ENCODE measurements at places on chromosomes 3 and 15.

DNA sequence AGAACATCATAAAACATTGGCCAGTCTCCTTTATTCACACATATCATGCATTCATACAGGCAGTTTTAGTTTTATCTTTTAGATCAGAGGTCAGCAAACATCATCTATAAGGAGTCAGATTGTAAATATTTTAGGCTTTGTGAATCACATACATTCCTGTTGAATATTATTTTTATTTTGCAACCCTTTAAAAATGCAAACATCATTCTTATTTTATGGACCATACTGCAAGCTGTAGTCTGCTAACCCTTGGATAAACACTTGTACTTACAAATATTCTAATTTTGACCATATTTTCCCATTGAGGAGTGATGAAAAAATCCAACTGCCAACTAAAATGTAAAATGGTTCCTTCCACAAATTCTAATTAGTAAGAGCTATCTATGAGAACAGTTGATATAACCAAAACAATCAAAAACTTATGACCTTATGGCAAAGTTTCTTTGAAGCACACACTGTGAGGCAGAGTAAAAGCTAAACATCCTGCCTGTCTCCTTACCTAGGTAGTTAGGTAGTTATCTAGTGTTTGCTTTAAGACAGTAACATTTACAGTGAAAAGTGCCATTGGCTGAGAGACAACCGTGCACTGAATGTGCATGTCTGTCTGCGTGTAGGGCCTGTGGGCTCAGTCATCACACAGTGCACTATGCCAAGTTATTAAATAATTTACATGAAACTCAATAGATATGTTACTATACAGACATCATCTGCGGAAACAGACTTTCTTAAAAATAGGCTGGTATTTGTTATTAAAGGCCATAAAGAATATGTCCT lies 57.7 kb downstream of the PIK3R4 start:
- no peak for DNase-seq

GRCh38 chr3:158727206-158728060 lies 4.8 kb downstream of the RARRES1 start:
- no peak for DNase-seq

DNA sequence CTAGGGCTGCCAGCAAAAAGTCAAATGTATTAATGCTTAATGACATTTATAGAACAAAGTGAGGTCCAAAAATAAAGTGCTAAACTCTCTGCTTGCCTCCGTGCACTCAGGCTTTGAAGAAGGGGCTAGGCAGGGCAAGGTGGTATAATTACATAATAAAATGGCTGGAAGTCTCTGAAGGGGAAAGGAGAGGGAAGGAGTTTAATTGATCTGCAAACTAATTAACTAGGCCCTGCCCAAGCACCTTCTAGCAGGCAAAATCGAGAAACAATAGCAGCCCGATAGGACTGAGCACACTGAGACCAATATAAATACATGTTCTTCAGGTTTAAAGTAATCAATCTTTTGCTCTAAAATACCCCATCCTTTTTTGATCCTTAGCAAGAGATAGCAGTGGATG lies 13.0 kb downstream of the DIS3L start:
- no peak for DNase-seq

DNA sequence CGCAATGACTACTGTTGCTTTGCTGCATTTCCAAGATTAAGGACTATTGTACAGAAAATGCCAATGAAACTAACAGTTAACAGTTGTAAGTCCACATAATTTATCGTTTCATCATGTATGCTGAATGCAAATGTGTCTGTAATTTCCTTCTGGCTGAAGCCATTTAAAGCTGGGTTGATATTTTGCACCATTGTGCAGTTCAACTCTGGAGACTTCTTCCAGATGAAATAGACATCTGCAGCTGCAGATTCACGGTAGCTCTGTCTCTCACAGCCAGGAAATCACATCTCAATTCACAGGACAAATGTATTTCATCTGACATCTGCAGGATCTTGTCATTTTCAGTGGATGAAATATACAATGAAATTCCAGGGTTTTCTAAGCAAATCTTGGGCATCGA lies 145.4 kb downstream of the CHL1 start:
- no peak for DNase-seq
